ENCODE measurements at places on chromosomes 7 and 10.

DNA sequence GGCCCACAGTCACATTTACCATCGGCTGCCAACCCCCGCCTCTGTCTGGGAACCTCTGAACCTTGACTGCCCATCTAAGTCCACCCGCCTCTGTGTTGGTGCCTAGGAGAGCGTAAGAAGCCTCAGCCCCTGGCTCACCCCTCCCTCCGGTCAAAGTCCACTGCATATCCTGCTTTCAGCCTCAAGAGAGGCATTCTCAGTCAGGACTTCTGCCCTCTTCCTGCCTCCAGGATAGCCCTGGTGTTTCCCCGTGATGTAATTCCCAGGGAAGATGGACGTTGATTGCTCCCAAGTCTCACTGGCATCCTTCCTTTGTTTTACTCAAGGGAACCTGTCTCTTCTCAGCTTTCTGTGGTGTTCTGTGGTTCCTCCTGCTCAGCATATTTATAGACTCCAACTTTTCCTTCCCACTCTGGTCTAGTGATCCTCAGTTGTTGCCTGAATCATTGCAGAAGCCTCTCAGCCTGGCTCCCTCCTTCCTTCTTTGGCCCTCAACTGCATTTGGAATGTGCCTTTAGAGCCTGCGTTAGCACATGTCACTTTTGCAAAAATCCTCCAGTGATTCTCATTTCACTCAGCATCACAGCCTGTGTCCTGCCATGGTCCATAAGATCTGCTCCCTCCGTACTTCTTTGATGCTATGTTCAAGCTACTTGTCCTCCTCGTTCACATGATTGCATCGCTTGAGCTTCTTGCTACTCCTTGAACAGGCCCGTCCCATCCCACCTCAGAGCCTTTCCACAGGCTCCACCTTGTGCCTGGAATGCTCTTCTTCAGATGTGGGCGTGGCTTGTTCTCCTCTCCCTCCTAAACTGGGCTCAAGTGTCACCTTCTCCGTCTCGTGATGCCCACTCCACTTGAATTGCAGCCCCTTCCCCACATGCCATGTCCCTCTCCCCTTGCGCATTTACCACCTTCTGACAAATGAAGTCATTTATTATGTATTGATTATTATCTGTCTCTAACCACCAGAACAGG is 124.2 kb downstream of the PLPP4 start:
- DNase-seq = no peak

DNA sequence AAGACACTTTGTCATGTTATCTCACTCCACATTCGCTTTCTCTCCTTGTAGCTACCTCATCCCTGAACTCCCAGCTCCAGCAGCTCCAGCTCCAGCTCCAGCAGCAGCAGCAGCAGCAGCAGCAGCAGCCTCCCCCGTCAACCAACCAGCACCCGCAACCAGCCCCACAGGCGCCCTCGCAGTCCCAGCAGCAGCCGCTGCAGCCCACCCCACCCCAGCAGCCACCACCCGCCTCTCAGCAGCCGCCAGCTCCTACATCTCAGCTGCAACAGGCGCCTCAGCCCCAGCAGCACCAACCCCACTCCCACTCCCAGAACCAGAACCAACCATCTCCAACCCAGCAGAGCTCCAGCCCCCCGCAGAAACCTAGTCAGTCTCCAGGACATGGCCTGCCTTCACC is 226.6 kb upstream of the YAE1 start:
- DNase-seq = no peak

- DNase-seq = no peak
Observed at GRCh38 chr7:34011696-34012095, 106.4 kb downstream of the BMPER start.

DNA sequence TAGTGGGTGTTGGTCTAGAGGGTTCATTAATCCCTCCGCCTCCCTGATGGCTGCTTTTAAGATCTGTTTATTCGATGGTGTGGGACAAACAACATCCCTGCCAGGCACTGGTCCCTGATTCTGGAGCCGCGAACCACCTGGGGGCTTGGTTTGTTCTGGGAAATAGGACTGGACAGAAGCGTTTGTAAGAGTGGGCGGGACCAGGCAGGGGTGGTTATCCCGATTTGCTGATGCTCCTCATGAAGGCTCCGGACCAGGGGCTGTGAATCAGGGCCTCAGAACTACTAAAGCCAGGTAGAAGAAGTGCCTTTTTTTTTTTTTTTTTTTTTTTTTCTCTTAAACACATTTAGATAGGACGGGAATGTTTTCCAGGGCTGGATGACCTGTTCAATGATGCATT is 273.4 kb downstream of the WDR37 start:
- DNase-seq = no peak

DNA sequence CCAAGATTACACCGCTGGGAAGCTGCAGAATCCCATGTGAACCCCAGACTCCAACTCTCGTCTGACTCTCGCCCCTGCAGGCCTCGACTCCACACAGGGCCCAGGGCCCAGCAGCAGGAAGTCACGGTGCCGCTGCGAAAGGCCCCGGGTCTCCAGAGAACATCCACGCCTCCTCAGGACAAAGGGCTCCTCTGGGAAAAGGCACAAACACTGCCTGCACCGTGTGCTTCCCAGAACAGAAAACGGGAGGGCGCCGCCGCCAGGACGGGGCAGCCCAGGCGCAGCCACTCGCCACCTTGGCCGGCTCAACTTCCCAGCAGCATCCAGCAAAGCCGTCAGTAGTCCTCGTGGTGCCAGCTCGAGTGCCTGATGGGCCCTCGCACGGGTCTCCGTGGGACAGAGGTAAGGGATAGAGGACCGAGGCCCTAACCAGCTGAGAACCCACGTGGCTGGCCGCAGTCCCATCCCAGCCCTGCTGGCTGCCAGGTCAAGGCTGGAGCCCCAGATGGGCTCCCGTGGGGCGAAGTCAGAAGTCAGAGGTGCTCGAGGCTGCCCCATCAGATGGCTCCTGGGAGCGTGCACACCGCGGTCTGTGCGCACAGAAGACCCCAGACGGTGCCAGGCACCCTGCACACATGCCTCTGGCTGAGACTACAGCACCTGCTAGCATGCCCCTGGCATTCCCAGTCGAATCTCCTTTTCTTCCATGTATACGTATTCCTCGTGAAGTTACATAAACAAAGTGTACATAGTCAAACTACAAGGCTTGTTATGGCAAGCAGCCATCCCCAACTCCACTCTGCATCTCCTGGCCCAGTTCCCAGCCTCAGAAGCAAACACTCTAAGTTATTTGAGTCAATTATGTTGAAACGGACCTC is 60.2 kb downstream of the MAD1L1 start:
- no peak for DNase-seq

GRCh38 chr7:20340839-20341238 is 10.1 kb downstream of the ITGB8 start:
- no peak for DNase-seq

- no peak for DNase-seq
Observed at GRCh38 chr7:124752310-124752709, 13.3 kb downstream of the GPR37 start.

DNA sequence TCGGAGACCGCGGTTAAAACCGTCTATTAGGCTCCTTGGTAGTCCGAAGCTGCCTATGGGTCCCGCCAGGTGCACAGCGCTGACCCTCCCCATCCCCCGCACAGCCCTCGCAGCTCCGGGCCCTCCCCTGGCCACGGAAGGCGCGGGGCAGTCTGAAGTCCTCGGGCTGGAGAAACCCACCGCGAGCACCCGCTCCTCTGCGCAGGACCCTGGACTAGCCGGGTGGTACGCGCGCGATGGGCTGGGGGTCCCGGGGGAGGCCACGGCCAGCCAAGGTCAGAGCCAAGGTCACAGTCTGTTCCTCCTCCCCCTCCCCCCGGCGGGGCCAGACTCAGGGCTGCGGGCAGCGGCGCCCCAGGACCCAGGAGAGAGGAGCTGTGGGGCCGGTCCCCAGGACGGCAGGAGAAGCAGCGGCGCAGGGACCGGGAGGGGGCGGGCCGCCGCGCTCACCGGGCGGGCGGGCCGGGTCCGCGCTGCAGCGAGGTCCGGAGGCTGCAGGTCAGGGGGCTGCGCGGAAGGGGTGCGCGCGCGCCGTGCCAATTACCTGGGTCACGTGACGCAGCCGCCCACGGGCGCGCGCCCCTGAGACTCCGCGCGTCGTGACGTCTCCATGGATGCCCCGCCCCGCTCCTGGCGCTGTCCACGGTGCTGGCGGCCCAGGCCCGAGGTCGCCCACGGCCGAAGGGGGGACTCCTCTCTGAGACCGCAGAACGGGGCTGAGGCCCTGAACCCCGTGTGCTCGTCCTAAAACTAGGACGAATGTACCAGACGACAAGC is at the start of gene OGDHL:
Gene OGDHL, minus strand, starts transcription at position 535 of the 777 bp plus-strand sequence. CDS start 3,731 bp downstream, outside the sequence.
- DNase-seq = peak; percentile 78

GRCh38 chr7:139426258-139427028 is 57.0 kb downstream of the KLRG2 start:
- DNase-seq = no peak

- no peak for DNase-seq
Observed at GRCh38 chr10:114777415-114777814, 44.2 kb upstream of the FHIP2A start.

DNA sequence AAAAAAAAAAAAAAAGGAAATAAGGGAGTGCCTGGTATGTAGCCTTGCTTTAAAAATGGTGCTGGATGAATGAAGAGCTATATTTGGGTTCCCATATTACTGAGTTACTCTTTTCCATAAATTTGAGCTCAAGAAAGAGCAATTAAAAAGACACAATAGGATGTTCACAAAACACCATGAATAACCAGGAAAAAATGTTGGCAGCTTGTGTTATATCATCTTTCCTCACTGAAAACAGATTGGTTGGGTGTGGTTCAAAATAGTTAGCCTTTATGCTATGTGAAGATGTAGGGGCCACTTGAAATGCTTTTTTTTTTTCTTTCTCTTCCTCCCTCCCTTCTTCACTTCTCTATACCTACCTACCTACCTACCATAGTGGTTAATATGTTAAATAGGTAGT is 256.9 kb downstream of the STK31 start:
- no peak for DNase-seq

DNA sequence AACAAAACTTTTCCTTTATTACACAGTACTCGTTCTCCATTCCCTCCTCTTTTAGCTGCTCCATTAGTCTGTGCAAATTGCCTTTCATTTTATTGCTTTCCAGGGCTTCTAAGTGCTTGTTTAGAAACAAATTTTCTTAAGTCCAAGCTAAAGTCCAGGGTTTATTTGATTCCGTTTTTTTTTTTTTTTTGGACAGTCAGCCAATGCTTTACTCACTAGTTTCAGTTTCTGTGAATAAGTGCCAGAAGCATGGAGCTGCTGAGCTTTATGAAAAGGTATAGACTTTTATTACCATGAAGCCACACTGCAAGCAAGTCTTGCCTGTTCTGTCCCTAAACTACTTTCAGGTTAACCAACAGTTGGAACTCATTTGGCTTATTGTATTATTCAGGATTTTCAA is 455.0 kb downstream of the GFRA1 start:
- no peak for DNase-seq

GRCh38 chr7:99005776-99006175 is 127.4 kb downstream of the TRRAP start:
- no peak for DNase-seq

- DNase-seq = no peak
Observed at GRCh38 chr7:130886438-130887135, 152.6 kb upstream of the KLF14 start.

GRCh38 chr10:74035303-74035702 is 37.4 kb downstream of the VCL start:
- DNase-seq = peak; percentile 57

- peak; percentile 40 for DNase-seq
Observed at GRCh38 chr10:70974351-70974901, 86.1 kb upstream of the PCBD1 start.

GRCh38 chr10:99325281-99325680 is 3.9 kb upstream of the CNNM1 start:
- DNase-seq = no peak

DNA sequence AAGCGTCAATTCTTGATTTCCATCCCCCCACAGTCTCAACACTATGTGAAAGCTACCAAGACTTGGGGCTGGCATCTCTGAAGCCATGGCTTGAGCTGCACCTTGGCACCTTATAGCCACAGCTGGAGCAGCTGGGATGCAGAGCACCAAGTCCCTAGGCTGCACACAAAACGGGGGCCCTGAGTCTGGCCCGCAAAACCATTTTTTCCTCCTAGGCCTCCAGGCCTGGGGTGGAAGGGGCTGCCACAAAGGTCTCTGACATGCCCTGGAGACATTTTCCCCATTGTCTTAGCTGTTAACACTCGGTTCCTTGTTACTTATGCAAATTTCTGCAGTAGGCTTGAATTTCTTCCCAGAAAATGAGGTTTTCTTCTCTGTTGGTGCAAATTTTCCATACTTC is 89.8 kb upstream of the GNAI1 start:
- DNase-seq = no peak

- peak; percentile 94 for DNase-seq
Observed at GRCh38 chr7:2508327-2509215, 11.0 kb upstream of the LFNG start.

DNA sequence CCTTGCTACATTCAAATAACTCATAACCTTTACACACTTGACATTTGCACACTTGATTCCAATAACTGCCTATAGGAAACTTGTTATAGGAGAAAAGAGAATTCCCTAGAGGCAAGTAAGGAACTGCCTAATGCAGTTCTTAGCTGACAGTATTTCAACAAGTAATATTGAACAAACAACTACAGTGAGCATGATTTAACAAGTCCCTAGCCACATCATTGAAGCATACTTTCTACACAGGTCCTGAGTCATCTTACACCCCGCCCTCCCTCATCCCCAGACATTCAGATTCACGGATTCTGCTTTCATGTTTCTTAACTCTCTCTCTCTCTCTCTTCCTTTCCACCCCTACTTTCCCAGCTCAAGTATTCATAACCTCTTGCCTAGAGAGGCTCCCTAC is 153.5 kb downstream of the LSM5 start:
- no peak for DNase-seq

- DNase-seq = no peak
Observed at GRCh38 chr7:68529221-68529620, 1069.1 kb upstream of the AUTS2 start.

DNA sequence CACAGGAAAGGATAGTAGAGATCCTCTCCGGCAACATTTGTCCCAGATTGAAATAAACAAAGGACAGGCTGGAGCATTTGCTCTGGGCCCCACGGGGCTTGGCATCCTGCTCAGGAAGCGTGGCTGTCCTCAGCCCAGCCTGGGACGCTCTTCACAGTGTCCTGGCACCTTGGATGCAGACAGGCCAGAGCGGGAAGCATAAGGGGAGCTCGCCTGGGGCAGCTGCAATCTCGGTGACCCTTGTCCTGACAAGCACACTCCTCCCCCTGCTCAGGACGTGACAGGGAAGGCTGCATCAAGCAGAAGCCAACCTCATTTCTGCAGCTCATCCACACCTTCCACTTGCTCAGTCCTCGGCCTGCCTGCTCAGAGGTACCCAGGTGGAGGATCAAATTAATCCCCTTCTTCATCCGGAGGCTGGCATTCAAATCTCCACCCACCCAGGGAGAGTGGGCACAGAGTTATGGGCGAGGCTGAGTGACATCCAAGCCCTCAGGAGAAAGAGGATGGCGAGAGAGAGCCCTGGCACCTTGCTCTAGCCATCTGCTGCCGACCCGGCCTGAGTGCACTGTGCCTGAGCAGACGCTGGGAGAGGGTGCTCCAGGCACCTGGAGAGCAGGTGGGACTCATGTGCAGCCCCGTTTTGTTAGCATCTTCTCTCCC is 47.6 kb downstream of the ABRAXAS2 start:
- no peak for DNase-seq

DNA sequence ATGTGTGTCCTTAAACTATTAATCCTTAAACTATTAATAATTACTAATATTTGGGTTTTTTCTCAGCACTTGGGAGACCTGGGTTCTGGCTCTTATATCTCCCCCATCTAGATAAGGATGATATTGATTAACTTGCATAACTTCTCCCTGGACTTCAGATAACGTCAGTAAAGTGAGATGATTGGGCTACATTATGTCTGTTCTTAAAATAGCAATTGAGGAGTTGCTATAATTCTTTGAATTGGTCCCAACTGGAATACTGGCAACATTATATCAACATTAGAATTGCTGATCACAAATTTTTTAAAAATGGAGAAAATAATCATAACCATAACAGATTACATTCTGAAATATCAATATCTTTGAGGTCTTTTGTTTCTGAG is 1.9 kb downstream of the APBB1IP start:
- no peak for DNase-seq
